ENCODE measurements at places on chromosomes 2 and 18.

DNA sequence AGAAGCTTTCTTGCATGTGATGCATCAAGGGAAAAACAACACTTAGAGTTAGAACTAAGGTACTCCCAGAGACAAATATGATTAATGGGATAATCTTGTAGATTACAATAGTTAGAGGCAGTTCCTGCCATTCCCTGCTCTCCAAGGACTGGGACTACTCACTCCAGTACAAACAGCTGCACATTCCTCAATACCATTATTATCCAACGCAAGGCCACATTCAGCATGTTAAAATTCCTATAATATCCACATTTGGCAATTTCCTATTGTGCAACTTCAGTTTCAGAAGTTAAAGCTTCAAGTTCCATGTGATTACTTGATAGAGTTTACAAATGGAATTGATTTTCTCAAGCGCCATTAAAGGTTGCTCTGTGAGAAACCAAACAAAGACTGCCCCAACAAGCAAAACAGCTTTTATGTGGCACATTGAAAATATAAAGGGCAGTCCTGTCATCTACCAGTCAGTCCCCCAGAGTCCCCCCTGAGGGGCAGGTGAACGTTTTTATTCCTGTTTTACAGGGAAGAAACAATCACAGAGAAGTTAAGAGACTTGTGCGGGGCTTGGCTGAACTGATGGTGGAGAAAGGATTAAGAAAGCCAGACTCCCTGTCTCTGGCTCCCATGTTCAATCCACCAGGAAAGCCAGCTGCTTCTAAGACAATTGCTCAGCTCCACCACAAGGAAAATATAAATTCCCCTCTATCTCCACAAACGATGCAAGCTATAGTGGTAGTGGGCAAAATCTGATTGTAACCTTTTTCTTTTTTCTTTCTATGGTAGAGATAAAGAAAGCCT, 72.6 kb downstream of the TXNL1 start:
- H3K36me3 ChIP-seq = no peaks in the 10 kb centered on the region
- no peaks in the 10 kb centered on the region for H3K27me3 ChIP-seq
- H3K4me3 ChIP-seq = no peak overlapping the region
- no peaks in the 10 kb centered on the region for H3K4me1 ChIP-seq
- DNase-seq = no peak

- H3K4me3 ChIP-seq = no peak overlapping the region
- H3K36me3 ChIP-seq = no peaks in the 10 kb centered on the region
- H3K27ac ChIP-seq = no peak overlapping the region
- no peak for DNase-seq
- no peaks in the 10 kb centered on the region for H3K27me3 ChIP-seq
Measured at GRCh38 chr2:226187616-226188015, 612.0 kb downstream of the IRS1 start.

GRCh38 chr2:74037379-74037860, 52.7 kb downstream of the TET3 start:
- peaks cover 19% of the 10 kb centered on the region for H3K4me1 ChIP-seq
- DNase-seq = no peak
- H3K27me3 ChIP-seq = no peaks in the 10 kb centered on the region
- H3K36me3 ChIP-seq = no peaks in the 10 kb centered on the region
- no peak overlapping the region for H3K4me3 ChIP-seq

GRCh38 chr2:47580855-47581600, 178.1 kb downstream of the MSH2 start:
- H3K27ac ChIP-seq = no peak overlapping the region
- no peaks in the 10 kb centered on the region for H3K27me3 ChIP-seq
- no peak for DNase-seq
- H3K4me1 ChIP-seq = no peaks in the 10 kb centered on the region
- no peak overlapping the region for H3K4me3 ChIP-seq
- H3K36me3 ChIP-seq = no peaks in the 10 kb centered on the region
